CD4-positive, alpha-beta T cell treated with Interleukin-6 for 4 hours (primary cell): ENCODE measurements at places on chromosomes 3 and 15.

DNA sequence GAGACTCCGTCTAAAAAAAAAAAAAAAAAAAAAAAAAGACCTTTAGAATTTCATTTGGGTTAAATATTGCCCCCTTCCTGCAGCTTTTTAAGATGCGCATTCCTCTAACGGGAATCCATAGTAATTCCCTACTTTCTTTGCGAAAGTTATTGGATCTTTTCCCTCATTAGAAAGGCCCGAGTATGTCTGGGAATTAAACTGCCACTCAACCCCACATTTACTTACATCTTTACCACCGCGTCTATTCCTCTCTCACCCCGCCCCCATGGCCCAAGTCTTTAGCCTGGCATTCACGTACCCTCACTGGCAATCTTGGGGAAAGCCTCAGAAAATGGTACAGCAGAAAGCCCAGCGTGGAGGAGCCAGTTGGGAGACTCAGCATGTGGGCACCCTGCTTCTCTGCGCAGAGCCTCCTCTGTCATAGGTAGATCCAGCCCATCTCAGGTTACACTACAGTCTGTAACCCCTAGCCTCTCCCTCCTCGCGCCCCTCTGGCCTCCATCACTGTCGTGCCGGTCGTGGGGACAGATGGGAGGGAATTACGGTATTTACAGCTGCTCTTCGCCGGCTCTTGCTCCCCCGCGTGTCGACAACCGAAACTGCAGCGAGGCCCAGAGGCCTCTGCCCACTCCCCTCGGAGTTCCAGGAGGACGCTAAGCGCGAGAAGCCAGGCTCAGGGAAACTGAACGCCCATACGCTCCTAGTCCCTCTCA is 6.4 kb upstream of the ANKDD1A start:
- DNase-seq: peak; percentile 87

DNA sequence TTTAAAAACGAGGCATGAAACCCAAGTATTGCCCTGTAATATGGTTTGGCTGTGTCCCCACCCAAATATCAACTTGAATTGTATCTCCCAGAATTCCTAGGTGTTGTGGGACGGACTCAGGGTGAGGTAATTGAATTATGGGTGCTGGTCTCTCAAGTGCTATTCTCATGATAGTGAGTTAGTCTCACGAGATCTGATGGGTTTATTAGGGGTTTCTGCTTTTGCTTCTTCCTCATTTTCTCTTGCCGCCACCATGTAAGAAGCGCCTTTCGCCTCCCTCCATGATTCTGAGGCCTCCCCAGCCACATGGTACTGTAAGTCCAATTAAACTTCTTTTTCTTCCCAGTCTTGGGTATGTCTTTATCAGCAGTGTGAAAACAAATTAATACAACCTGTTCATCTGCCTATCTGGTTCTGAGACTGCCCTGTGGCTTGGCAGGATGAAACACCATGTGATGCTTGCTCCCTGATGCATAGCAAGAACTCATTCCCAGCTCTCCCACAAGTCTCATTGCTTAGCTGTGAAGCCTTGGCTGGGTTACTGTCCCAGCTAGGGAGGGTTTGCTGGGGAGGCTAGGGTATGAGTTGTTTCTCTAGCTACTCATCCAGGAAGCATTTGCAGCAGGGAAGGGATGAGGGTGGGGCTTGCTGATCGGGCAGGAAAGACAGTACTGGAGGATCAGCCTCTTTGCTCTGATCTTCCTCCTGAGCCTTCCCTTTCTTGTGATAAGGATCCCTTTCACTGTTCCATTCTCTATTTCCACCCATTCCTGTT is 3.7 kb upstream of the SQOR start:
- DNase-seq: no peak

DNA sequence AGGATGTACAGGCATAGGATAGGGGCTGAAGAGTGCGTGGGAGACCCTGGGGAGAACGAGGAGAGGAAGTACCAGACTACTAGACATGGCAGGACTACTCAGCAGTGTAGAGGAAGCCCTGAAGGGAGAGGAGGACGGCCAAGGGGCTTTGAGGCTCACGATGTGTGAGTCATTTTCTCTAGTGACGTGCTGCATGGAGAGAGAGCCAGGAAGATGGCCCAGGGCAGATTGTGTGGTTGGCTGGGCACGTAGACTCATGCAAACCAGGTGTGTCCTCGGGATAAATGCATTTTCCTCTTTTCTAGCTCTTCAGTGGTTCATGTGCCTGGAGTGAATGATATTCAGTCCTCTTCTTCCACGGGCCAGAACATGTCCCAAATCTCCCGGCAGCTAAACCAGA is 115.0 kb upstream of the ABHD17C start:
- no peak for DNase-seq

GRCh38 chr3:23629181-23629894 is 176.4 kb upstream of the UBE2E1 start:
- no peak for DNase-seq

DNA sequence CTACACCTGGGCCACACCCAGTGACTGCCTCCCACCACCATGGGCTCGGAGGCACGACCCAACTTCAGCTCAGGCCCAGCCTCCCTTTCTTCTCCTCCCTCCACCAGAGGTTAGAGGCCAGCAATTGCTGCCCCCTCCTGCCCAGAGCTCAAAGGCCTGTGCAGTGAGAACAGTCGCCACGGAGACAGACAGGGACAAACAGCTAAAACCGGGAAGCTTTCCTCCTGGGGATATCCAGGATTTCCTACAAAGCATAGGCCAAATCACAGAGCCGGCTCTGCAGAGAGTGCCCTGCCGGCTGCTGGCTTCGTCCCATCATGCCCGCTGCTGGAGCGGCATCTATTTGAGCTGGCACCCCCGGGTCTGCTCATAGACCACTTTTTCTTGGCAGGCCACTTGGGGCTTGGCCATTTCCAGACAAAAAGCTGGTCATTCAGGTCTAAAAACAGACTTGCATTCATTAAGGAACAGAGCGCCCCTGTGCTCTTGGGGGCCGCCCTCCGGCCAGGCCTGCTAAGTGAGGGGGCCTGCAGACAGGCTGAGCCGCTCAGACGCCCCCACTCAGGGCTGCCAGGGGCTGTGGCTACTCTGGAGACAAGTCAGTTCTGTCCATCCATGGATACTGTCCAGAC is 17.5 kb downstream of the GRAMD2A start:
- no peak for DNase-seq

DNA sequence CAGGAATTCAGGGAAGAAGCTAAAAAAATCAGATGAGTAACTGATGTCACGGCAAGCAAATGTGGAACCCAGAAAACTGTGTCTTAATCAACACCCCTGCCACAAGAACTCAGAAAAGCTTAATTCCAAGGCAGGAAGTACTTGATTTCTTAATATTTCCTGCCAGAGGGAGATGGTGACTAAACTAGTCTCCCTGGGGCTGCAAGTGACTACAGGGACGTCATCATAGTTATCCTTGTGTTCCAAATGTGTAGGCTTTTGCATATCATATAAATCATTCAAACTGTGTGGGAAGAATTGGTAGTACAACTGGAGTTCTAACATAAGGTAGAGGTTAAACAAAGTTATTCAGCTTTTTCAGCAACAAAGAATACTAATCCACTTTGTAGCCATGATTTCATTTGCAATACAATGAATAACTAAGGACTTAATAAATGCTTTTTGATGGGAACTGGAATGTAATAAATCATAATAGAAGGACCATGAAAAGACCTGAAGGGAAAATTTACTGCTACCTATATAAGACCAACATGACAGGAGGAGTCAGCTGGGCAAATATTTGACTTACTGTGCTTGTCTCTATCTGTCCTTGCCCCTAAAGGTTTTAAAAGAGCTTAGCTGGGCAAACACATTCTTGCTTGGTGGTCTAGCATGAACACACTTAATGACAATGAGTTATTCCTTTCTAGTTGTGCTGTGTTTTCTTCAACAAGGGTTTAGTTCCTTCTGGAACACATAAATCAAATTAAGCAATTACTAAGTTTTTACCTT is 76.0 kb upstream of the NECTIN3 start:
- no peak for DNase-seq

DNA sequence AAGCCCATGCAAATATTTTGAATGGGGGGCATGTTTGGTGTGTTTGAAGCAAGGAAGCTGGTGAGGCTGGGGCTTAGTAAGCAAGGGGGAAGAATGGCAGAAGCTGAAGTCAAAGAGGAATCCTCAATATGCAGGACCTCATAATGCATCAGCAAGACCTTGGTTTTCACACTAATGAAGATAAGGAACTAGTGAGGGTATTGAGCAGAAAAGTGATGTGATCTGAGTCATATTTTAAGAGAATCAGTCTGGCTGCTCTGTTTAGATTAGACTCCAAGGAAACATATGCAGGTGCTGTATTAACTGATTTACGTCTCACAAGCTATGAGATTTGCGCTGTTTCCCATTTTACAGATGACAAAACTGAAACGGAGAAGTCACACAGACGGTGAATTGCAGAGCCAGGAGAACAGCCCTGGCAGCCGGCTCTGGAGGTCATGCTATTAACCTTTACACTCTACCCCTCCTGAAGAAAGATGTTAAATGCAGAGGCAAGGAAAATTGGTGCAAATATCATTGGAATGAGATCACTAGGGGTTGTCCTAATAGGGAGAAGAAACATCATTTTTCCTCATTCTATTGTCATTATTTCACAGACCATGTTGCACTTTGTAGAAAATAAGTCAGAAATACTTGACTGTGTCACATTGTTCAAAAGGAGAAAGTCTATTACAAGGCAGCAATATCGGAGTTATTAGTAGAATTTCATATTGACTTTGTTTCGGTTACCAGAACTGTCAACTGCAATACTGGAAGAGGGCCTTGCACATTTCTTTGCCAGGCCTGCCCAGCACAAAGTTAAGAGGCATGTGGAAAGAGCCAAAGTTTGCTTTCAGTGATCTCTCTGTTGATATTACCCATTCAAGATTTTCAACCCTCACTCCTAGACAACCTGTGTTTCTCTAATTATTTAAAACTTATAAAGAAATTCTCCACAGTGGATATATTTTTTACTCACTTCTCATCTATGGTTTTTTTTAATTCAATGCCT is 64.9 kb downstream of the COL8A1 start:
- DNase-seq: no peak

GRCh38 chr3:126706631-126707030 is 2.6 kb downstream of the CHCHD6 start:
- DNase-seq: no peak

DNA sequence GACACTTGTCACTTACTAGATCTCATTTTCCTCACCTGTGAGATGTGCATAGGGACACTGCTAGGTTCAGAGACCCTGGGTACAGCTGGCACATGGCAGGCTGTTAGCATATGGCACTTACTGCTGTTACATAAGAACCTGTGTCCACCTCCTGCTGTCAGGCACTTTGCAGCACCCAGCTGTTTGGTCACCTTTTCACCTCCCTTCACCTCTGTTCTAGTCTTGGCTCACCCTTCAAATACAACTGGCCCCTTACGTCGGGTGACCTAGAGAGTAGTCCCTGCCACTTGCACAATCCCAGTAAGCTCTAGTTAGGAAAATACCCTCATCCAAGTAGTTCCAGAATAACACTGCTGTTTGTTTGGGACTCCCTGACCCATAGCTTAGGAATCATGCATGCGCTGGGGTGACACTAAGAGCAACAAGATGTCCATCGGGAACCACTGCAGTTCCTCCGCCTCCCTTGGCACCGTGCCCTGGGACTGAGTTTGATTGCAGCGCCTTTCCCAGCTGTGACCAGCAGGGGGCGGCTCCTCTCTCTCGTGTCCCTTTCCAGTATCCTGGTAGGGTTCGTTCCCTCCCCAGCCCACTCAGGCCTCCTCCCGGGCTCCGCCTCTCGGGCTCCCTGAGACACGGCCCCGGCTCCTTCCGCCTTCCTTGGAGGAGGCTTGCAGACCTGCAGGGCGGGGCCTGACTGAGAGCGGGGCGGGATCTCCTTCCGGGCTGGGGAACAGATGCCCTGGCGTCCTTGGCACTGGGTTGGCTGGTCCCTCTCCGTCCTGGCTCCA is 78.6 kb downstream of the ABHD5 start:
- peak; percentile 79 for DNase-seq

- no peak for DNase-seq
These were observed 23.5 kb upstream of the ATP10A start for GRCh38 chr15:25886498-25887140.

DNA sequence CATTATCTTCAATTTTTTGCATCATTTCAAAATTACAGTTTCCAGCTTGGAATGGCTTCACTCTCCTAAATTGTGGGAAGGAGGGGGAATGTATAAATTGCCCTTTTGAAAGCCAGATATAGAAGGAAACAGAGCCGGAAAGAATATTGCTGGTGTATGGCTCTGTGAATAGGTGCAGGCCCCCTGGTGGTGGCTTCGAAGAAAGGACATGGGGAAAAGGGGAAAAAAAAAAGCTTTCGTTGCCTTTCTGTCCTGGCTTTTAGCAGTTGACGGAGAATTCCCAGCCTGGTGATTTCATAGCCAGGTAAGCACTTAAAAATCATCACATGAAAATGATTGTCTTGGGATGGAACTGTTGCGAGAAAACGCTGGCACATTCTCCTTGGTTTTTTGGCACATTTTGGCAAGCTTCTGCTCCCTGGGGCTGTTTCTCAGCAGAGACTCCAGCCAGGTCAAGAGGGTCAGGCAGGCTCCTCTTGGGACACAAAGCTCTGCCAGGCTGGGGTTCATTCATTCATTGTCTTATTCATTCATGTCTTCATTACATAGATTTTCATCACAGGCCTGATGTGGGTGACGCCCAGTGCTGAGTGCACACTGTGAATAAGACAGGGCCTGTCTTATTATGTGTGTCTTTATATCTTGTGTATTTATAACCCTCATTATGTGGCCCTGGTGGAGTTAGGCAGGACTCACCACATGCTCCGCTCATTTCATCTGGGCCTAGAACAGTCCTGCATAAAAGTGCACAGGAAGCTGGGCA is 300.0 kb upstream of the TPM1 start:
- peak; percentile 39 for DNase-seq

DNA sequence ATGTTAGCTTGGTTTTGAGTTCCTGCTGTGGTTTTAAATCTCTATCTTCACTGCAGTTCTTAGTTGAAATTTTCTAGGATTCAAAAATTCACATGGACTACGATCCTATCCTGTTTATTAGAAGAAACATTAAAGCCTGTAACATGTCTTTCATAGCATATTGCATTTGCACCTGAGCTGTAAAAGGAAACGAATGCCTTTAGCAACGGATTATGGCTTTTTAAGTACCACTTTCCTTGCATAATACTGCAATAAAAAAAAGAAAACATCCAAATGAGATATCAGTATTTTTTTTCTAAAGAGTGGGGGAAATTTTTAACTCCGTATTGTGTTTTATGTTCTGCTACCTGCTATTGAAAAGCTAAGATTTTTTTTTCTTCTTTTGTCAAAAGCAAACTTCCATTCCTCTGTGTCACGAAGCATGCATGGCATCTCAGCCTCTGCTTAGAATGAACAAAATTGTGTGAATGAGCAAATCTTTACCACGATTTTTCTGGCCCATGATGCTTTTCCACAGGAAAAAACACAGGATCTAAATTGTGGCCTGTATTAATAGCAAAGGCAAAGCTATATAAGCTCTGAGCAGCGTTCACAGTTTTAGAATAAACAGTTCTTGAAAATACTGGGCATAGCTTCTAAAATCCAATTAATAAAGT is 110.0 kb upstream of the CDIN1 start:
- no peak for DNase-seq
